Activated CD4-positive, CD25-positive, alpha-beta regulatory T cell (primary cell): ENCODE measurements at places on chromosomes 4 and X.

GRCh38 chr4:161291222-161291621, 872.6 kb downstream of the FSTL5 start:
- DNase-seq: no peak

- no peak for DNase-seq
Measured at GRCh38 chr4:114606245-114606644, 7.6 kb downstream of the UGT8 start.

GRCh38 chr4:10364194-10364593, 93.0 kb downstream of the ZNF518B start:
- no peak for DNase-seq

DNA sequence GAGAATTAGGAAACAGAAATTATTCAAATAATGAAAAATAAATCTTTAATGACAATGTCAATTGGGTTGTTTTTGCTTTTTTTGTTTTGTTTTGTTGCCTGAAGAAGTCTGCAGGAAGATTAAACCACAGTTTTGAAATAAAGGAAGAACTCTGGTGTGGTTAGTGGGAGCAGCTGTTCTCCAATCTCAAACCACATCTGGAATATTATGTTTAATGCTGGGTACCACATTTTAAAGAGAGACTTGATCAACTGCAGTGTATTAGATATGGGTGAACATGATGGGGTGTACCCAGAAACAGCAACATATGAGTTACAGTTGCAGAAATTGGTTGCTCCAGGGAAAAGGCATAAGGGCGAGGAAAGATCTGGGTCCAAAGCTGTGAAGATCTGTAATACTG, 171.2 kb upstream of the RPL34 start:
- DNase-seq: no peak

DNA sequence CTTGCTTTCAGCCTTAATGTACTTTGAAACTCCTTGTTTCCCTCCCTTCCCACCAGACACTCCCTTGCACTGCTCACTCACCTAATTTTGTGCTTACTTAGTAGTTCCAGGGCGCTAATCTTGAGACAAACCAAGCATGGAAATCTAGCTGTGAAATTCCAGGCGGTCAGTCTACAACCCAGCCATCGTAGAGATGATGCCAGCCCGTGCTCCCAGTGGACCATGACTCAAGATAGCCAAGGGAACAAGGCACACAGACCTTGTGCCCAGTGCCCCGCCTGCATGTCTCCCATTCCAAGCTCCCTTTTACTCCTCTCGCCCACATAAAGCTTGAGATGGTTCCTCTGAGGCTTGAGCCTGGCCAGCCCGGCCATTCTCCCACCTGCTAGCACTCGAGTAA, 11.1 kb downstream of the TREX2 start:
- no peak for DNase-seq

- no peak for DNase-seq
Measured at GRCh38 chr4:2962614-2963174, 512 bp downstream of the NOP14 start.

GRCh38 chr4:89586318-89586717, 250.6 kb downstream of the SNCA start:
- DNase-seq: no peak

DNA sequence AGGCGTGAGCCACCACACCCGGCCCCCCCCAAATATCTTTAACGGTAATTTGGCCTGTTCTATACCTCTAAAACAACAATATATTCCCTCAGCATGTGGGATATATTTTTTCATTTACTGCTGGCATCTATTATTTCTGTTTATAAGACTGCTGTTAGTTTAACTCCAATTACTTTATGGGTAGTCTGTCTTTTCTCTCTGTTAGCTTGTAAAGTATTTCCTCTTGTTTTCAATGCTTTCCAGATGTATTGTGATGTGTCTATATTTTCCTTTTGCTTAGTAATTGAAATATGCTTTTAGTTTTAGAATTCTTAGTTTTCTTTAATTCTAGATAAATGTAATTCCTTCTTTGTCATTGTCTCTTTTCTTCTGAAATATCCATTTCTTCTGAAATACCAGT, 445.8 kb downstream of the ANKRD50 start:
- DNase-seq: no peak

DNA sequence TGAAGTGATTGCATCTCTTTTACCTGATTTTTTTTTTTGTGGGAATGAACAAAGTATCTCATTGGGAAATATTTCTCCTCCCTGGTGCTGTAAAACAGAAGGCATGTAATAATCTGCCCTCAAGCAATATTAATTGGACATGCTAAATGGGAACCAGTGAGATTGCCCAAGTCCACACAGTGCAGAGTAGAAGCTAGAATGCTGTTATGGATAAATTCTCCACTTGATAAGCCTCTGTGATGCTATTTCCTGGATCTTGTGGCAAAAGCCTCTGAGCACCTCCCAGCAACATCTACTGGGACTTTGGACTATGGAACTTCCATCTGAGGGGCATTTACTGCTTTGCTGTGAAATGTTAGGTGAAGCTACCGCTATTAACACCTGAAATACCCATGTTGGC, 46.9 kb upstream of the YTHDC1 start:
- no peak for DNase-seq

GRCh38 chr4:79913581-79913980, 159.4 kb downstream of the ANTXR2 start:
- no peak for DNase-seq

GRCh38 chr4:148054275-148054674, 322.4 kb downstream of the ARHGAP10 start:
- no peak for DNase-seq

DNA sequence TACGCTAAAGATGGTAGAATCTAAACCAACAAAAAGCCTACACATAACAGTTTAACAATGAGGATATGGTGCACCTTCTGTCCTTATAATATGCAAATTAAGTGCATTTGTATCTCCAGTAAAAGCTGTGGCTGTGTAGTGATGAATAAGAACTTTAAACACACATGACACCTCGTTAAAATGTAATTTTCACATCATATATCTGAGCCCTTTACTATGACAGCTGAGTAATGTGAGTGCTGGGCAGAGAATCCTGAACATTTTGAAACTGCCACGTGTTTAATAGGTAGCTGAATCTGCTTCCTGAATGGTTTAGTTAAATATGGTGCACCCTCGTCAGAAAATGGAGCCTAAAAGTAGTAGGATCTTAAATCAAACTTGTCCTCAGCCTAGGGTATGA, 540.8 kb downstream of the ADGRL3 start:
- no peak for DNase-seq

GRCh38 chrX:51891821-51892551, 1.4 kb upstream of the MAGED1 start:
- no peak for DNase-seq

GRCh38 chrX:104013158-104013557, 350 bp downstream of the H2BW1 start:
- DNase-seq: no peak

- DNase-seq: no peak
Measured at GRCh38 chr4:123381996-123382395, 14.6 kb upstream of the SPRY1 start.

GRCh38 chrX:85379174-85379907, at the start of gene POF1B:
TSS of gene POF1B (minus strand) at chrX:85379665. CDS start at chrX:85379454, 211 bp downstream.
- DNase-seq: no peak

DNA sequence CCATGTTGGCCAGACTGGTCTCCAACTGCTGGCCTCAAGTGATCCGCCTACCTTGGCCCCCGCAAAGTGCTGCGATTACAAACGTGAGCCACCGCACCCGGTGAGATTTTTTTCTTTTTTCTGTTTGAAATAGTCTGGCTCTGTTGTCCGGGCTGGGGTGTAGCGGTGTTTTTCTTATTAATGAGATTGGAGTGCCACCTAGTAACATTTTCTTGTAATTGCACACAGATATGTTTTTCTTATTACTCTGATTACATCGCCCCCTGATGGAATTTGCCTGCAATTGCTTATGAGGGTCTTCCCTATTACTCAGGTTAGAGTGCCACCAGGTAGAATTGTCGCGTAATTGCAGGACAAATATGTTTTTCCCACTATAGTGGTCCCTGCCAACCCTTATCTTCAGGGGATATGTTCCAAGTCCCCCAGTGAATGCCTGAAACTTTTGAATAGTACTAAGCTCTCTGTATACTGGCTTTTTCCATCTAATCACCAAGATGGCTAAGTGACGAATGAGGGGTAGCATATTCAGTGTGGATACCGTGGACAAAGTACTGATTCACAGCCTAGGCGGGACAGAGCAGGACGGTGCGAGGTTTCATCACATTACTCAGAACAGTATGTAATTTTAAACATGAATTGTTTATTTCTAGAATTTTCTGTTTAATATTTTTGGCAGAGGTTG, 8.6 kb upstream of the PDHA1 start:
- no peak for DNase-seq

- DNase-seq: no peak
Measured at GRCh38 chr4:151409470-151410313, 716 bp downstream of the FHIP1A start.

GRCh38 chrX:73262991-73263390, 48.3 kb upstream of the NAP1L2 start:
- DNase-seq: peak; percentile 0
